ENCODE measurements at places on chromosomes 1 and 21.

DNA sequence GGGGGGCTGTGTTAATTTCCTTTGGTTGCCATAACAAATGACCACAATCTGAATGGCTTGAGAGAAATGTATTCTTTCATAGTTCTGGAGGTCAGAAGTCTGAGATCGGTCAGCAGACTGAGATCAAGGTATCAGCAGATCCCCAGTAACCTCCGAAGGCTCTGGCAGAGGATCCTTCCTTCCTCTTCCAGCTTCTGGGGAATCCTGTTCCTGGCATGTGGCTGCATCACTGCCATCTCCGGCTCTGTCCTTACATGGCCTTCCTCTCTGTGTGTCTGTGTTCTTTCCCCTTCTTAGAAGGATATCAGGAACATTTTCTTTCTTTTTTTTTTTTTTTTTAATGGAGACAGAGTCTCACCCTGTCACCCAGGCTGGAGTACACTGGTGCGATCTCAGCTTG lies 25.8 kb downstream of the ACTL8 start:
- H3K4me3 ChIP-seq: no peak overlapping the region
- H3K27me3 ChIP-seq: peaks cover 96% of the 10 kb centered on the region
- DNase-seq: no peak
- H3K4me1 ChIP-seq: no peaks in the 10 kb centered on the region
- no peak overlapping the region for H3K27ac ChIP-seq

GRCh38 chr1:81699234-81699633 lies 101.5 kb upstream of the ADGRL2 start:
- no peaks in the 10 kb centered on the region for H3K36me3 ChIP-seq
- no peak overlapping the region for H3K27ac ChIP-seq
- no peak overlapping the region for H3K4me3 ChIP-seq
- H3K4me1 ChIP-seq: no peaks in the 10 kb centered on the region
- no peak for DNase-seq

- H3K4me3 ChIP-seq: no peak overlapping the region
- H3K4me1 ChIP-seq: peaks cover 26% of the 10 kb centered on the region
- H3K36me3 ChIP-seq: 0 out of 2 replicates have a peak, but pooled peaks cover 5% of the 10 kb centered on the region
Measured at GRCh38 chr1:145782272-145783099, 41.4 kb downstream of the RNF115 start.

DNA sequence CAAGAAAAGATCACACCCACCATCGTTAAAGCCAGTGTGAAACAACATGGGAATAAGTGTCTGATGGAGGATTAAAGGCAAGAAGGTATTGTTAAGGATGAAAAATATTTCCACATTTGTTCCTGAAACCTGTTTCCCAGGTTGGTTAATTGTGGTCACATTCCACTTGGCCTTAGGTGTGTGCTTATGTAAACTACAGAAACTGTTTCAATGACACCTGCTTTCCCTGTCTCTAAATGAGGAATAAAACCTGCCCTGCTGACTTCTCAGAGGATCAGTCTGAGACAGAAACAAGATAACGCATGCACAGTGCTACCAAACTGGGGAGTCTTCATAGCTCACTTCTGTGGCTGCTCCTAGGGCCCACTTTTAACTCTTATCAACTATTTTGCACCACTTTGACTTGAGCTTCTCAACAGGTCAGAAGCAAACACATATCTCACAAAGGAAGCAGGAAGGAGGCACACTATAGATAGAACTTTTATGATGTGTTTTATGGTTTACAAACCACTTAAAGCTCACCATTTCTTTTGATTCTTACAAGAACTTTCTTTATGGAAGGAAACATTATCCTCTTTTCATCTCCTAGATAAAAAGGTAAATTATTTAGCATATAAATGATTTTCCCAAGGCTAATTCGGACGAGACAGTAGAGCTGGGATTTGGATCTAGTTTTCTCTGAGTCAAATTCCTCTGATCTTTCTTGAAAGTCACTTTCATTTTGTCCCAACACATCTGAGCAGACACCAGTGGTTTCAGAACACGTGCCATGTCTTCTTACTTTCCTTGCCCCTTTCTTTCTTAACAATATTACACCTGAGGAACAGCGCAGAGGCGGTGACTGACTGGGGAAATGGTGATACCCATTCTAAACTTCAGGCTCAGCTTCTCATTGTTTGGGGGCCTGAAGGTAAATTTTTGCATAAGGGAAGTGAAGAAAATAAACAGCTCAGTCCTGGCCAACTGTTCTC lies 33.4 kb downstream of the CYP2J2 start:
- no peaks in the 10 kb centered on the region for H3K36me3 ChIP-seq
- DNase-seq: no peak
- H3K4me1 ChIP-seq: peaks cover 4% of the 10 kb centered on the region
- no peaks in the 10 kb centered on the region for H3K27me3 ChIP-seq

DNA sequence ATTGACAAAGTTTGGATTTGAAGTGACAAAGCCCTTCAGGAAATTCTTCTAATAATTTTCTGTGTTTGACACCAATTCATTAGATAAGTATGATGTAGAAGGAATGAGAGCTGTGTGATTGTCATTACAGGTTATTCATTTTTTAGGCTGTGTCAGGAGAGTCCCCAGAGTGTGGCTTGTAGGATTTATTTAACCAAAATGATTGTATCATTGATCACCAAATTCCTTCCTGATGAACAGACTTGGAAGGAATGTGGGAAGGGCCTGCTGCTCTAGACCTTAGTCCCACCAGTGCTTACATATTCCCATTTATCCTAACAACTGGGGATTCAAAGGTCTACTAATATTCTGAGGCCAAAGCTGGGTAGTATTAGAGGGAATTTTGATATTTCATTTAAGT lies 383.3 kb upstream of the KAZN start:
- DNase-seq: no peak
- no peaks in the 10 kb centered on the region for H3K4me1 ChIP-seq
- no peaks in the 10 kb centered on the region for H3K27me3 ChIP-seq
- H3K36me3 ChIP-seq: no peaks in the 10 kb centered on the region

GRCh38 chr1:65470766-65471165 lies 50.3 kb downstream of the LEPR start:
- H3K27ac ChIP-seq: no peak overlapping the region
- no peaks in the 10 kb centered on the region for H3K4me1 ChIP-seq
- H3K36me3 ChIP-seq: no peaks in the 10 kb centered on the region
- no peak overlapping the region for H3K4me3 ChIP-seq

DNA sequence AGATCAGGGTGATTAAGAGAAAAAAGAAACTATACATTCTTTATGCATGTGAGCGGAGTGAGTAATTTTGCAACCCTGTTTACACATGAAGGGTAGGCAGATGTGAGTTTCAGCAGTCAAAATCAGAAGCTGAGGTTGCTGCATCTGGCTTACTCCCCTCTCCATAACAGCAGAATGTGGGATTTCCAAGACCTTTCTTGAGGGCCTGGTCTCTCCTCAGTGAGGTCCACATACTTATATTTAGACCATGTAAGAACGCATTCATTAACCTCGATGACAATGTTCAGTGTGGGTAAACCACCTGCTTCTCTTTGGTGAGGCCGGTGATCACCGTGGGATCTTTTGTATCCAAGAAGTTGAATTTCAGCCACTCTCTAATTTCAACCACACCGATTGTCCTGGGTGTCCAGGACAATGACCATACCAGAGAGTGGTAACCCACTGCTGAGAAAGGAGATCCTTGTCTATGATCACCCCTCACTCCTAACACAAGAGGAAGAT lies 18.7 kb upstream of the RAP1A start:
- no peaks in the 10 kb centered on the region for H3K27me3 ChIP-seq
- DNase-seq: peak; percentile 65
- H3K36me3 ChIP-seq: no peaks in the 10 kb centered on the region
- H3K4me3 ChIP-seq: no peak overlapping the region

DNA sequence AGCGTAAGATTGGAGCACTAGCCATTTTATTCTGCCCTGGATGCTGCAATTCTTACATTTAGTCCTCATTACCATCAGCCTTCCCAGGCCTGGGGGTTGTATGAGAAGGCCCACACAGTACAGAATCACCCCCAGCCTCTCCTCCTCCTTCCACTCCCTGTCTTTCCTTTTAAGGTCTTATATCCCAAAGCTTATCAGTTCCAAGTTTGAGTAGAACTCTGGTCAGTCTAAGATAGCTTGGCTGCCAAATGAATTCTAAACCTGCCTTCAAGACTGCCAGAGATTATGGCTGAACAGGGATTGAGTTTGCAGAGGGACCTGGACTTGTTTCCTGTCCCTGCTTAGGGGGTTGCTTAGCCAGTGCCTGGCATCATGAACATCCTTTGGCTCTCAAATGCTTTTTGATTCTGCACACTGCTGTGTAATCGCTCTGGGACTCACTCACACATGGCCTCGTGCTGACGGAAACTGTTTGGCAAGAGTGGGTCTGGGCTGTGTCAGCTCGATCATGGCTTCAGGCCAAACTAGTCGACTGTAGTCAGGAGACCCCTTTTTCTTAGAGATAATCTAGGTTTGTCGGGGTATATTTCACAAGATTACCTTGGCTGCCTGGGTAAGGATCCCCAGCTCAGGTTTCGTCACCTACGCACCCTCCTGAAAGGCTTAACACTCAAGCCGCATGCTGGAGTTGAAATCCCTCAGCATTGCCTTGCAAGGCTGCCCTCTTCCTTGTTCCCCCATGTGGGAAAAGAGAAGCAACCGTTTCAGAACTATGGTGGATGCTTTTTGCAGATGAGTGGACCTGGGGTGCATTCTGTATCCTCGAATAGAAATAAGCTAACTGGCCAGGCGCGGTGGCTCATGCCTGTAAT lies 252.6 kb downstream of the NFIA start:
- peaks cover 9% of the 10 kb centered on the region for H3K4me1 ChIP-seq
- H3K27ac ChIP-seq: no peak overlapping the region
- DNase-seq: no peak
- no peaks in the 10 kb centered on the region for H3K27me3 ChIP-seq
- no peaks in the 10 kb centered on the region for H3K36me3 ChIP-seq
- H3K4me3 ChIP-seq: no peak overlapping the region

DNA sequence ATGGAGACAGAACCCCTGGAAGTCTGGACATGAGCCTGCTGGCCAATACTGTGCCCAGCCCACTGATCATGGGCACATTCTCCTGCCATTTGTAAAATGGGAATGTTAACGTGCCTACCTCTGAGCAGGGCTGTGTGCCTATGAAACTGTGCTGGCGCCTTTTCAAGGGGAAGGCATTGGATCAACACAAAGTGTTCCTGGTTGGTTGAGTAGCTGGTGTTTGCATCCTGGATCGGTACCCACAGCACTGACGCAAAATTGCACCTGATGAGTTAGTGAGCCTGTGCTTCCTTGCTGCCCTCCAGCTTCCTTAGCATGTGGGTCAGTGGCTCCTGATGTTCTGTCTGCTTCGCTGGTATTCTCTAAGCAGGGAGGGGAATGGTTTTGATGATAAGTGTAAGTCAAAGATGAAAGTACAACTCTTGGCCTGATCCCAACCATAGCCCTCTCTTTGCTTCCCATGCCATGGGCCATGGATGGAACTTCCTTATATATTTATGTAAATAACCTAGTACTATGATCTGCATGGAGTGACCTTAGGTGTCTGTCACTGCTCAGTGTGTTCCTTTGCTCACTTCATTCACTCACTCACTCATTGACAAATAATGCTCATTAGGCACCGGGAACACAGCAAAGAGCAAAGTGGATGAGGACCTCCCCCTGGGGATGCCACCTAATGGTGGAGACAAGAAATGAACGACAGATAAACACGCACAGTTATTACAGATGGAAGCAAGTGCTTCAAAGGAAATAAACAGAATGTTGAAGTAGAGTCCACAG lies 22.7 kb downstream of the MAB21L3 start:
- H3K36me3 ChIP-seq: no peaks in the 10 kb centered on the region
- no peaks in the 10 kb centered on the region for H3K27me3 ChIP-seq
- no peaks in the 10 kb centered on the region for H3K4me1 ChIP-seq

DNA sequence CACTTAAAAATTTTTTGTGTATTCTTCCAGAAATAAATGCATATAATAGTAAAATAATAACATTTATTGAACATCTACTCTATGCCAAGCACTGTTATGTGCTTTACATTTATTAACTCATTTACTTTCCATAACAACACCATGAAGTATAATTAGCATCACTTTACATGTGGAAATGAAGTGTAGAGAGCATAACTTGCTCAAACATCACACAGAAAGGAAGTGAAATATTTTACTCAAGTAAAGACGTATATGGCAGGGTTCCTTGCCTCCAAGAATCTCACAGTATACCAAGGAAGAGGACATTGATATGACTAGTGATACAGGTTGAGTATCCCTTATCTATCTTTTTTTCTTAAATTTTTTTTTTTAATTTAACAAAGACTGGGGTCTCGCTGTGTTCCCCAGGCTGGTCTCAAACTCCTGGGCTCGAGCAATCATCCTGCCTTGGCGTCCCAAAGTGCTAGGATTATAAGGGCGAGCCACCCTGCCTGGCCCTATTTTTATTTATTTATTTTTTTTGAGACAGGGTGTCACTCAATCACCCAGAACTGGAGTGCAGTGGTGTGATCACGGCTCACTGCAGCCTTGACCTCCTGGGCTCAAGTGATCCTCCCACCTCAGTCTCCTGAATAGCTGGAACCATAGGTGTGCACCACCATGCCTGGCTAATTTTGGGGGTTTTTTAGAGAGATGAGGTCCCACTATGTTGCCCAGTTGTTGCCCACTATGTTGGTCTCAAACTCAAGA lies 7.7 kb upstream of the CLIC4 start:
- H3K4me1 ChIP-seq: 0 out of 2 replicates have a peak, but pooled peaks cover 1% of the 10 kb centered on the region
- no peaks in the 10 kb centered on the region for H3K27me3 ChIP-seq
- no peaks in the 10 kb centered on the region for H3K36me3 ChIP-seq
- DNase-seq: no peak
- no peak overlapping the region for H3K4me3 ChIP-seq

- H3K4me1 ChIP-seq: no peaks in the 10 kb centered on the region
- no peaks in the 10 kb centered on the region for H3K27me3 ChIP-seq
- DNase-seq: no peak
Measured at GRCh38 chr1:18938008-18938706, 18.3 kb downstream of the IFFO2 start.

- H3K27ac ChIP-seq: no peak overlapping the region
- peak; percentile 85 for DNase-seq
- no peaks in the 10 kb centered on the region for H3K36me3 ChIP-seq
- H3K27me3 ChIP-seq: no peaks in the 10 kb centered on the region
Measured at GRCh38 chr1:39653546-39654031, 14.1 kb upstream of the HEYL start.

GRCh38 chr21:15009837-15010363 lies 54.9 kb downstream of the NRIP1 start:
- no peaks in the 10 kb centered on the region for H3K36me3 ChIP-seq
- DNase-seq: no peak
- H3K27me3 ChIP-seq: no peaks in the 10 kb centered on the region

GRCh38 chr1:6512908-6513280 lies 21.4 kb upstream of the PLEKHG5 start:
- H3K27me3 ChIP-seq: peaks cover 21% of the 10 kb centered on the region
- H3K27ac ChIP-seq: no peak overlapping the region
- H3K4me1 ChIP-seq: peaks cover 4% of the 10 kb centered on the region
- H3K4me3 ChIP-seq: no peak overlapping the region

DNA sequence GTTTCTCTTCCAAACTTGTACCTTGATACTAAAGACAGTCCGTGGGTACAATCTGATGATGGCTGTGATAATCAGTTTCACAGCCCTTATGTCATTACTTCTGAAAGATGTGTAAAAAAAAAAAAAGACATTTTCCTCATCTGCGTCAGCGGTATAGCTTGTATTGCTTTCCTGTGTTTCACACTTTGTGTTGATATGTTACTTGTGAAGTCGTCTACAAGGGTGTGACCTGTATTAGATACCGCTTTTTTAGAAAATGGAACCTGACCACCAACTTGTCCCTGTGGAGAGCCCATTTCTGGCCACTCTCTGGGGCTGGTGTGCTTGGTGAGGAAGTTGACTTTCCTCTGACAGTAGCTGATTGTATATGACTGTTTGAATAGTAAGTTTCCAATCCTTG lies 50.5 kb downstream of the PEX14 start:
- no peak for DNase-seq
- no peak overlapping the region for H3K4me3 ChIP-seq

GRCh38 chr1:68188060-68188538 lies 44.2 kb downstream of the WLS start:
- H3K36me3 ChIP-seq: no peaks in the 10 kb centered on the region
- peak; percentile 69 for DNase-seq
- H3K27me3 ChIP-seq: no peaks in the 10 kb centered on the region
